T-helper 2 cell (primary cell): ENCODE measurements at places on chromosomes 3 and 15.

GRCh38 chr15:77295446-77295845 is 124.5 kb downstream of the PEAK1 start:
- no peak for DNase-seq

DNA sequence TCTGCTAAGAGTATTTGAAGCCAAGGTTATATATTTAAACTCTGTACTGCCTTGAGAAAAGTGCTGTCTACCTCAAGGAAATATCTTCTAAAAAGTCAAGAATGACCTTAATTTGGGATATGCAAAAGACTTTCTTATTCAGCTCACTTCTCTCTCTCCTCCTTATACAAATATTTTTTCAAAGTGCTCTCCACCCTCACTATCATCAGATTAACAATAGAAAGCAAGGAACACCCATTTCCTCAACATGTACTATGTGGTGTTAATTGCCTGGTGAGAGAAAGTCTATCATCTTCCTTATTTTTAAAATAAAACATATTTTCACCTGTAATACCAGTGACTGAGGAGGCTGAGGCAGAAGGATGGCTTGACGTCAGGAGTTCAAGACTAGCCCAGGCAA is 44.4 kb upstream of the RSL24D1 start:
- no peak for DNase-seq

DNA sequence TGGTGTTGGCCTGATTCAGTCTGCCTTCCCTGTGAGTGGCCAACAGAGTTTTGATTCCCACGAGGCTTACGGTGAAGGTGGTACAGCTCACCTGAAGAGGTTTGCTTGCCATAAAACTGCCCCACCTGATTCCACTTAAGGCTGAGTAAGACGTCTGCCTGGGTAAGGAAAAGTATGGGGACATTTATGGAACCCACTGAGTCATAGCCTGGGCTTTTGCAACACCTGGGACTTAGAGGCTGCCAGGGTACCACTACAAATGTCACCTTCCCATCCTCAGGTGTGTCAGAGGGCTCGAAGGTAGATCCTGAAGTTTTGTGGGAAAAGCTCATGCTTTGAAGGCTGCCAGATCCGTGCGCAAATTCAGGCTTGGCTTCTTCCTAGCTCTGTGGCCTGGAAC is 56.9 kb upstream of the SLCO2A1 start:
- DNase-seq = no peak

DNA sequence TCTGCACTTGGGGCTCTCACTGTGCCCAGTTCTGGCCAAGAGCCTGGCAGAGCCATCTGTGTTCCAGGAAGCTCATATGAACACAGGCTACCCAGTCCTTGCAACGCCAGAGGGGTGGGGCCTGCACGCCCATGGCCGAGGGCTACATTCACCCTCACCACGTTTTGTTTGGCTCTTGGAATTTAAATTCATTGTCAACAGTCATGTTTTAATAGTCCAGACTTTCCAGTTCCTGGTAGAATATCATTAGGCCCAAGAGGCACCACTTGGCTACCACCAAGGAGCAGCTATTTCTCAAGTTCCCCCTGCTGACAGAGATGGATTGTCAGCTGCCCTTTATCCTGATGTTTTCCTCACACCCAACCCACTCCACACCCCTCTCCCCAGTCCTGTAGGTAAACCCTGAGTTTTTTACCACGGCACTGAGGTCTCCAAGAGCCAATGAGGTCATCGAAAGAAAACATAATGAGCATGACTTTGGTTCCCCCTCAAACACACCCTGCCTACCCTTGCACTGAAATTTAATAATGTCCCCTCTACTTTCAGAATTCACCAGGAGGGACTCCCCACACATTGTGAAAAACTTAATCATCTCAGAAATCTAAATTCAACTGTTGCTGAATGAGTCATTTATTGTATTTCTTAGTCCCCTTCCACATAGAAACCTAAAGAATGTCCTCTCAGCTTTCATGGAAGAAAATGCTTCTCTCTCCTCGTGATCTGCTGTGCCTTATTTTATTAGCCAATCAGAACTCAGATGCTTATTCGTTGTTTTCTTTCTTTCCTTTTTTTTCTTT is 125.1 kb downstream of the SHQ1 start:
- DNase-seq = peak; percentile 58

GRCh38 chr15:28147801-28148200 is 48.7 kb upstream of the OCA2 start:
- no peak for DNase-seq

DNA sequence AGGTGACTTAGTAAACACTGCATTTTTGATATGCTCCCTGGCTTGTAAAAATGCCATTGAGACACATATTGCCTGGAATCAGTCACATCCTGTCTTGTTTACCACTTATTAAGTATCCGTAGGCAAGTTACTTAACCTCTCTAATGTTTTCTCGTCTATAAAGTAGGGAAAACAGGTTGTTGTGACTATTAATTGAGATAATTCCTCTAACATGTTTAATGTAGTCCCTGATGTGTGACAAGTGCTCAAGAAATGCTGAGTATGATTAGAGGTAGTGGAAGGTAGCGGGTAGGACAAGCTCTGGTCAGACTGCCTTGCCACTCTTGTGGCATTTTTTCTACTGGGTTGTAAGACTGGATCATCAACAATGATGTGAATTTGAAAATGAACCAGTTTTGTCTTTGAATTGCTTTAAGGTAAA is 54.1 kb downstream of the NFKBIZ start:
- DNase-seq = no peak

GRCh38 chr3:152830245-152830644 is 4.7 kb upstream of the P2RY1 start:
- no peak for DNase-seq

GRCh38 chr3:13160619-13161018 is 87.4 kb upstream of the IQSEC1 start:
- DNase-seq = no peak

GRCh38 chr3:100117093-100117492 is 2.8 kb upstream of the FILIP1L start:
- no peak for DNase-seq

DNA sequence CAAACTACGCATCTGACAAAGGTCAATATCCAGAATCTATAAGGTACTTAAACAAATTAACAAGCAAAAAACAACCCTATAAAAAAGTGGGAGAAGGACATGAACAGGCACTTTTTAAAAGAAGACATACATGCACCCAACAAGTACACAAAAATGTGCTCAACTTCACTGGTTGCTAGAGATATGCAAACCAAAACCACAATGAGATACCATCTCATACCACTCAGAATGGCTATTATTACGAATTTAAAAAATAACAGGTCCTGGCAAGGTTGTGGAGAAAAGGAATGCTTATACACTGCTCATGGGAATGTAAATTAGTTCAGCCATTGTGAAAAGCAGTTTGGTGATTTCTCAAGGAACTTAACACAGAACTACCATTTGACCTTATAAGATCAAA is 175.6 kb upstream of the MLF1 start:
- no peak for DNase-seq

DNA sequence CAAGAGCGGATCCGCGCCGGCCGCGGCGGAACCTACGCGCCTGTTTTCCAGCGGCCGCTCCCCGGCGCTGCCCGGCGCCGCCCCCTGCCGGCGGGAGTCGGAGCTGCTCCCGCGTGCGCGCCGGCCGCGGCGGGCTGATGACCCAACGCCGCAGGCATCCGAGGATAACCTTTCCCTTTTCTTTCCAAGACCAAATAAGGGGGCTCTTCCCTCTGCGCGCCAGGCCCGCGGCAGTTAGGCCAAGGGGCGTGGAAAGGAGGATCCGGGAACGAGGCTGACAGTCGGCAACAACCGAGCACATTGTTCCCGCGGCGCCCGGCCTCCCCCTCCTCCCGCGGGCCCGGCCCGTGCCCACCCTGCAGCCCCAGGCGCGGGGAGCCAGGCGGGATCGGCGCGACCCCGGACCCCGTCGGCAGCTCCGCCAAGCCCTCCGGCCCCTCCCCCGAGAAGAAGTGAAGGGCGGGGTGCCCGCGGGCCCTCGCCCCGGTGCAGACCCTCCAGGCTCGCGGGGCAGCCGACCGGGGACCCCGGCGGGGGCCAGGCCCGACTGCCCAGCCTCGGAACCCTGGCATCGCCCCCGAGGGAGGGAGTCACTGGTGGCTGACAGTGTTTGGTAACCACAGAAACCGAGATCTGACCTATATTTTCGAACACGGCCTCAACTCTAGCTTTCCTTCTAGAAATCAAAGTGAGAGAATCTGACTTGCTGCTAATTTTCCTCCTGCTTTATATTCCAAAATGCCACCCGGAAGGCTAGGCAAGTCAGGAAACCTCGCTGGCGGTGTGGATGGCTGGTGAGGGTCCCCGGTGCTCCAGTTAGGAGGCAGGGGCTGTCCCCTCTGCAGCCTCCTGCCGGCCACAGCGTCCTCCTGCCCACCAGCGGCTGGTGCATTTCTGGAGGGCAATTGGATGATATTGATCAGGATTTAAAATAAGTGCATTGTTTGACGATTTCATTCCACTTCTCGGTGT is 45.6 kb upstream of the SYNM start:
- DNase-seq = no peak

- no peak for DNase-seq
These were observed 304.3 kb downstream of the TLE3 start for GRCh38 chr15:69793431-69793780.

GRCh38 chr3:126720596-126720995 is 16.6 kb downstream of the CHCHD6 start:
- DNase-seq = no peak
